ENCODE measurements at places on chromosomes 12 and 14.

- no peak for DNase-seq
Observed at GRCh38 chr12:7021956-7022355, 3.7 kb upstream of the LPCAT3 start.

DNA sequence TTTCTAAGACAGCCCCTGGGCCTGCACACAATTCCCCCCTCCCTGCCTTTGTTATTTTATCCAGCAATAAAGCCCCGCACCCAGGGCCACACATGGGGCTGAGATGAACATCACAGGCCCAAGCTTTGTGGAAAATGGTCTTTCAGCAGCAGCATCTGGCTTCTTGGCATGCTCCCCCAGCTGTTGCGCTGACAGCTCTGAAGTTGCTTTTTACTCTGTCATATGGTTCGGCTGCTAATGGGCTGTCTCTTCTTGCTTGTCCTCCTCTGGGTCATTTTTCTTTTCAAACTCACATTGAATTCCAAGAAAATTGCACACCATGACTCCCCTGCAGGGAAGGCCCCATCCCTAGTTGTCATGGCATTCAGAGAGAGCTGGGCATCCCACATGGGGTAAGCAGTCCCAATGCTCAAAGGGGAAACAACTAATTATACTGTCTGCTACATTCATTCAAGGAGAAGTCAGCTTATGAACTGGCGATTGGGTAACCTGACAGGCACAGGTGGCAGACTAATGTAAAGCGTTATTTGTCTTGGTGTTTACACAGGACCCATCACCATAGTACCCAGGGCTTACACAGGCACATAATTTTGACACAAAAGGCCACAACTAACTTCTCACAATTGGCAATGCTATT lies 74.0 kb upstream of the CDKN3 start:
- DNase-seq = no peak

- DNase-seq = no peak
Observed at GRCh38 chr12:80241576-80242273, 142.4 kb downstream of the OTOGL start.

DNA sequence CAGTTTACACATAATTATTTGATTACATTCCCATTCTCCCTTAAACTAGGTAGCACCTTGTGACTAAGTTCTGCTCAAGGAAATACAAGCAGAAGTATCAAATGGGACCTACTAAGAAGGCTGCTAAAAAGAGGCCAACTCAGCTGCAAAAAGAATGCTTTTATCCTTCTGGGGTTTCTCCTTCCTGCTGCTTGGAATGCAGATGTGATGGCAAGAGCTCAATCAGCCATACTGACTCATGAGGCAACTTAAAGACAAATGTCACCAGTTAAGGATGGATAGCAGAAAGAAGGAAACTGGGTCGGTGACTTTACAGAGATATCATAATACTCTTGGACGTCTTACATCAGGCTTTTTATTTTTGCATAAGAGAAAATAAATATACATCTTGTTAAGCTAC lies 38.0 kb upstream of the RAP1B start:
- no peak for DNase-seq

GRCh38 chr14:24370748-24371147 lies 2.8 kb downstream of the NFATC4 start:
- DNase-seq = no peak

GRCh38 chr14:100256339-100256895 lies 17.5 kb downstream of the YY1 start:
- DNase-seq = no peak

- DNase-seq = no peak
Observed at GRCh38 chr12:96456265-96456974, 33.0 kb upstream of the CFAP54 start.

- DNase-seq = no peak
Observed at GRCh38 chr12:42985506-42985905, 396.0 kb upstream of the PRICKLE1 start.

- DNase-seq = no peak
Observed at GRCh38 chr12:59850268-59850667, 254.4 kb downstream of the SLC16A7 start.

DNA sequence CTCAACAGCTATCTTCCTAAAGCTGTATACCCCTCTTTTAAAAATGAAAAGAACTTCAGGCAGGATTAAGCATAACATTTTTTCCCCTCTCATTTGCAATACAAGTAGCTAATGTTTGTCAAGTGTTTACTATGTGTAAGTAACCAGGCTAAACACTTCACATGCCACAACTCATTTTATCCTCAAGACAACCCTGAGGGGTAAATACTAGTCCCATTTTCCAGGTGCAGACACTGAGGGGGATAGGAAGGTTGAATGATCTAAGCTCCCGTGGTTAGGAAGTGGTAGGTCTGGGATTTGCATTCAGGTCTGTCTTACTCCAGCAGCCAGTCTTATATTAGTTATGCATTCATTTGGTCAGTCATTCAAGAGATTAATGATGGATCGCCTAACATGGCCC lies 70.7 kb downstream of the ANO6 start:
- DNase-seq = no peak

GRCh38 chr12:110062241-110062640 lies 13.9 kb upstream of the C12orf76 start:
- DNase-seq = no peak

DNA sequence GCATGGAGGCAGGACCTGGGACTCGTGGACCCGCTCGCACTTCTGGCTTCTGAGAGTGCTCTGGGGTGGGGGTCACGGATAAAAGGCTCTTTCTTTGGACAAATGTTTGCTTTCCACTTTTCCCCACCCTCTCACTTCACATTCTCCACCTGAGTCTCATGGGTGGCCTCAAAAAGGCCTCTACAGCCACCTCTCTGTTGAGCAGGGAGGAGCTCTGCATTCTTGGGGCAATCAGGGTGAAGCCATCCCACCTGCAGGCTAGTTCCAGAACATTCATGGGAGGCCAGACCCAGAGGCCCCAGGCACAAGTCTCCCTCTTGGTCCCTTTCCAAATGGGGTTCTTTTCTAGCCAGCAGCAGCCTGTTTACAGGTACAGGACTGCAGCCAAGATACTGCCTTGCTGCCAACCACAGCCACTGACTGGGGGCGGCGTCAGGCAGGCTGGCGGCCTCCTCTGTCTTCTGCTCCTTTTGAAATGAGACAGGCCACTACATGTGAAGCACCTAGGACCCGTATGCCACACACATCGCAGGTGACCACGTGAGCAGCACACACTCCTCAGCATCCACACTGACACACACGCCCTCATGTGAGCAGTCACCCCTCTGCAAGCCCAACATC lies 18.2 kb upstream of the CEBPE start:
- DNase-seq = no peak

All from lower lobe of right lung (tissue), 2 donors.